A549 treated with CpdA at 1 μM for 4 hours (cell line): ENCODE measurements at places on chromosomes 2 and 18. TPM values are rescaled to one million over a fixed set of nuclear protein-coding genes. Genes with fewer than 3 reads are reported as not detected.

Gene NXPH2
- total RNA-seq, result not detected in 5 replicates

Gene DAPL1
- not detected in 5 replicates for total RNA-seq

Gene UGT1A8
- 0.03 to 0.08 TPM in 2 of 5 replicates, not detected in the others for total RNA-seq

Gene FIGLA
- total RNA-seq, result not detected in 5 replicates

Gene MBP
- total RNA-seq, result 23.4 to 28.4 TPM (median 23.8 TPM) in 5 replicates

Gene VAMP8
- total RNA-seq, result 13.5 to 22.3 TPM (median 18.2 TPM) in 5 replicates

Gene ANKRD53
- 0.10 to 0.11 TPM in 2 of 5 replicates, not detected in the others for total RNA-seq

Gene SIX2
- 0.12 to 0.35 TPM (median 0.22 TPM) in 5 replicates for total RNA-seq

Gene ERBB4
- total RNA-seq, result not detected in 5 replicates

Gene LGALSL
- total RNA-seq, result 9.0 to 12.0 TPM (median 11.2 TPM) in 5 replicates

Gene TFCP2L1
- total RNA-seq, result 0.68 to 0.98 TPM (median 0.80 TPM) in 5 replicates

Gene PSD4
- total RNA-seq, result 9.3 to 13.0 TPM (median 10.4 TPM) in 5 replicates

Gene ATOH8
- total RNA-seq, result 4.2 to 6.6 TPM (median 4.5 TPM) in 5 replicates

Gene MC4R
- not detected in 5 replicates for total RNA-seq

Gene CERKL
- total RNA-seq, result 0.16 to 0.47 TPM (median 0.21 TPM) in 5 replicates

Gene CAPG
- total RNA-seq, result 86.1 to 105 TPM (median 92.6 TPM) in 5 replicates

Gene TMEFF2
- 0.09 to 0.18 TPM (median 0.17 TPM) in 5 replicates for total RNA-seq

Gene GREB1L
- 1.3 to 2.6 TPM (median 2.1 TPM) in 5 replicates for total RNA-seq

Gene FSIP2
- not detected in 5 replicates for total RNA-seq

Gene KCTD18
- total RNA-seq, result 8.0 to 11.5 TPM (median 10.1 TPM) in 5 replicates

Gene ANAPC1
- 22.3 to 41.2 TPM (median 30.1 TPM) in 5 replicates for total RNA-seq

Gene NBAS
- 16.5 to 18.2 TPM (median 17.3 TPM) in 5 replicates for total RNA-seq

Gene ASPRV1
- total RNA-seq, result 0.16 to 0.40 TPM (median 0.29 TPM) in 5 replicates

Gene CD8B2
- total RNA-seq, result not detected in 5 replicates

Gene KCNK3
- total RNA-seq, result 0.84 to 1.5 TPM (median 1.2 TPM) in 5 replicates

Gene GPBAR1
- 0.07 to 0.17 TPM (median 0.15 TPM) in 5 replicates for total RNA-seq

Gene AGBL5
- total RNA-seq, result 28.8 to 33.5 TPM (median 30.2 TPM) in 5 replicates

Gene SEPTIN2
- total RNA-seq, result 247 to 307 TPM (median 275 TPM) in 5 replicates

Gene ELOA2
- total RNA-seq, result not detected in 5 replicates

Gene CROCC2
- total RNA-seq, result not detected in 5 replicates

Gene HSPD1
- total RNA-seq, result 654 to 760 TPM (median 691 TPM) in 5 replicates

Gene XDH
- 1.1 to 1.7 TPM (median 1.2 TPM) in 5 replicates for total RNA-seq

Gene AFTPH
- total RNA-seq, result 24.0 to 27.4 TPM (median 24.7 TPM) in 5 replicates

Gene UPP2
- not detected in 5 replicates for total RNA-seq

Gene IL1F10
- total RNA-seq, result not detected in 5 replicates

Gene UBXN4
- total RNA-seq, result 37.2 to 52.3 TPM (median 41.9 TPM) in 5 replicates

Gene BOLL
- total RNA-seq, result not detected in 5 replicates

Gene CFAP65
- total RNA-seq, result 0.10 to 0.34 TPM (median 0.14 TPM) in 5 replicates

Gene CPO
- 0.13 TPM in 1 of 5 replicates, not detected in the others for total RNA-seq

Gene LNPK
- 11.0 to 20.4 TPM (median 14.4 TPM) in 5 replicates for total RNA-seq

Gene TEKT4
- 0.02 TPM in 1 of 5 replicates, not detected in the others for total RNA-seq

Gene SANBR
- 9.8 to 14.4 TPM (median 12.1 TPM) in 5 replicates for total RNA-seq

Gene INHBB
- total RNA-seq, result 11.5 to 19.8 TPM (median 13.6 TPM) in 5 replicates

Gene EHD3
- total RNA-seq, result 8.2 to 10.4 TPM (median 9.1 TPM) in 5 replicates

Gene PLEKHH2
- total RNA-seq, result 0.65 to 1.5 TPM (median 0.75 TPM) in 5 replicates

Gene TMEM247
- total RNA-seq, result not detected in 5 replicates

Gene PGAP1
- 2.0 to 3.1 TPM (median 2.3 TPM) in 5 replicates for total RNA-seq

Gene KCNS3
- 1.1 to 1.3 TPM (median 1.2 TPM) in 5 replicates for total RNA-seq

Gene COMMD1
- 34.0 to 46.2 TPM (median 43.0 TPM) in 5 replicates for total RNA-seq

Gene ABCB11
- 0.02 TPM in 1 of 5 replicates, not detected in the others for total RNA-seq

Gene CCDC178
- not detected in 5 replicates for total RNA-seq

Gene SERPINB2
- total RNA-seq, result 0.06 to 0.08 TPM (median 0.07 TPM) in 3 of 5 replicates, not detected in the others

Gene RUFY4
- total RNA-seq, result not detected in 5 replicates

Gene EPHA4
- total RNA-seq, result 0.56 to 1.3 TPM (median 0.78 TPM) in 5 replicates
